Body of pancreas (tissue), 4 donors: ENCODE measurements at places on chromosomes 2 and 18.

GRCh38 chr2:44616667-44617155, 255.0 kb downstream of the CAMKMT start:
- no peak for DNase-seq

DNA sequence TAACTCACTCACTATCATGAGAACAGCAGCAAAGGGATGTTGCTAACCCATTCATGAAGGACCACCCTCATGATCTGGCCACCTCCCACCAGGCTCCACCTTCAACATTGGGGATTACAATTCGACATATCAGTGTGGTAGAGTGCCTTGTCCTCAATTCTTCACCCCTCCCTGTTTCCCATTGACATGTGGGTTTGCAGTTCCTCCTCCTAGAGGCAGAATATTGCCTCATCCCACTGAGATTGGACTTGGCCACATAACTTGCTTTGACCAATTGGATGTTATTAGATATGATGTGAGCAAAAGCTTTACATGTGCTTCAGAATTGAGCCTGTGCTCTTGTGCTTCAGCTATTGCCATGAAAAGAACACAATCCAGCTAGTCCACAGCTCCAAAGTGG, 217.0 kb upstream of the CXCR4 start:
- no peak for DNase-seq

DNA sequence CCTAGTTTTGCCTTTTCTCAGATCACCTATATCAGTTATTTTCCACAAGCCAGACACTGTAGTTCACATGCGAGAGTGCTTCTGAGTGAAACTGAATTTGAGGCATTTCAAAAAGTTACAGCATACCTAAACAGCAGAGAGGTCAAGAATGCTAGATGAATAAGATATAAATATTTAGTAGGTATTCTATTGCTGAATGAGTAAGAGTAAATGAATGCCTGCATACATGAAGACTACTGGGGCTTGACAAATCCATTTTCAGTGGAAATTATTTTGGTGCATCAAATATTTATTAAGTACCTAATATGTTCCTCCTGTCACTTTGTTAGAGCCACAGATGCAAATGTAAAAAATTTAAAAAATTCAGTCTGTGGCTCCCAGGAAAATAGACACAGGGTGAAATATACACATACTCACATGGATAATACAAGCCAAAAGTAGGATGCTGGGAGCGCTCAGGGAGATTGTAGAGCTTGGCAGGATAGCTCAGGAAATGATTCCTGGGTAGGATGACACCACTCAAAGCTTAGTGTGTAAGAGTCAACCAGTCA, 27.6 kb upstream of the CDC42EP3 start:
- DNase-seq = no peak

DNA sequence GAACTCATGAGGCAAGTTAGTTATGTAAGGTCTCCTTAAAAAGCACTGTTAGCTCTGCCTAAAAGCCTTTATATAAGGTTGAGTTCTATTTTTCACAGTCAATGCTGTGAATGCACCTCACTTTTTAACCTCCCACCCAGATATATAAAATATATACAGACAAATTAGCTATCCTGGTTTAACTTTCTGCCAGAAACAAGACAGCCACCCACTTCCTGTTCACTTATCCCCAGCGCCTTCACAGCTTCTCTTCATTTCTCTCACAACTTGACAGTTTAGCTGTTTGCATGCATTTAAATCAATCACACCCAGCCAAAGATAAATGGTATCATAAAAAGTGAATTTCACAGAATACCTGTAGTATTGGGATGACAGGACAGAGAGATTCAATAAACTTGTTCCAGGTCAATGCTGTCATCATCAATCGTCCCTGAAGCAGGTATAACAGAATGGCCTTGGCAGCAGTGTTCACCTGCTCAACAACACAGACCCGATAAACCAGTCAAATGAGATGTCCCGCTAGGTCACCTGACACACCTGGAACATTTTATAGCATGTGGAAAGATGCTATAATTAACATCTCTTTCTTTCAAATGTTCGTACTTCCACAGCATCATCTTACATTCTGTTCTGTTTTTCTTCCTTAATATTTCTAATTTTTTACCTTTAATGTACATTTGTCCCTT, 55.7 kb downstream of the RTTN start:
- peak; percentile 13 for DNase-seq

DNA sequence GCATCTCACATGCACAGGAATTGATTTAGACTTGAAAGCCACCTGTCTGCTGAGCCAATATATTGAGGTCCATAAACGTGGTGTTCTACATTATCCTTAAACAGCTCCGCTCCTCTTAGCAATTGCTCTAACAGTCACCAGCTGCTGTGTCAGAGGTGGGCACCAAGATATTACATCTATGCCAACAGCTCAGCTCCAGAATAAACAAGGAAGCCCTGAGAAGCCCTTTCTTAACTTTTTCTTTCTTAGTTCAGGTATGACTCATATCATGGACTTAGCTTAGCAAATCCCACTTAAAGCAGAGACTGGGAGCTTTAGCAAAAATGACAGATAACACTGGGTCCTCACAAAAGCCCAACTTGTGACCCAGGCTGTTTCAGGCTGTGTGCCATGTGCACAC, 436.6 kb downstream of the IRS1 start:
- DNase-seq = no peak

DNA sequence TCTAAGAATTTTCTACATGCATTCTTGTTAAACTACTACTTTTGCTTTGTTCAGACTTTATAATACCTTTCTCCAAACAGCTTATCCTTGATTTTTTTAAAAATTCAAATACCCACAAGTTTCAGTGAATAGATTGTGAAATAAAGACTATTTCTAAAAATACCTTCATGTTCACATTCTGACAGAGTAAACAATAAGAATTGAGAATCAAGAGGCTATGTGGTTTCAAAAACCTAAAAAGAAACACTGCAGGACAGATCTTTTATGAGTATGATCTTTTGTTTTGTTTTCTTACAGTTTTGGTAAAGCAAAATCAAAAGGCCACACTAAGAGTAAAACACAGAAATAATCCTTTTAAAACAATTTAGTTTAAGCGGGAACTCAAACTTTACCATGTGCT, 21.2 kb downstream of the ALS2 start:
- DNase-seq = no peak
